HT-29 (cell line): ENCODE measurements at places on chromosomes 6 and 20. TPM values are rescaled to one million over a fixed set of nuclear protein-coding genes. Genes with fewer than 3 reads are reported as not detected.

Gene XPO5
- 65.9 and 71.0 TPM in 2 replicates for total RNA-seq

DNA sequence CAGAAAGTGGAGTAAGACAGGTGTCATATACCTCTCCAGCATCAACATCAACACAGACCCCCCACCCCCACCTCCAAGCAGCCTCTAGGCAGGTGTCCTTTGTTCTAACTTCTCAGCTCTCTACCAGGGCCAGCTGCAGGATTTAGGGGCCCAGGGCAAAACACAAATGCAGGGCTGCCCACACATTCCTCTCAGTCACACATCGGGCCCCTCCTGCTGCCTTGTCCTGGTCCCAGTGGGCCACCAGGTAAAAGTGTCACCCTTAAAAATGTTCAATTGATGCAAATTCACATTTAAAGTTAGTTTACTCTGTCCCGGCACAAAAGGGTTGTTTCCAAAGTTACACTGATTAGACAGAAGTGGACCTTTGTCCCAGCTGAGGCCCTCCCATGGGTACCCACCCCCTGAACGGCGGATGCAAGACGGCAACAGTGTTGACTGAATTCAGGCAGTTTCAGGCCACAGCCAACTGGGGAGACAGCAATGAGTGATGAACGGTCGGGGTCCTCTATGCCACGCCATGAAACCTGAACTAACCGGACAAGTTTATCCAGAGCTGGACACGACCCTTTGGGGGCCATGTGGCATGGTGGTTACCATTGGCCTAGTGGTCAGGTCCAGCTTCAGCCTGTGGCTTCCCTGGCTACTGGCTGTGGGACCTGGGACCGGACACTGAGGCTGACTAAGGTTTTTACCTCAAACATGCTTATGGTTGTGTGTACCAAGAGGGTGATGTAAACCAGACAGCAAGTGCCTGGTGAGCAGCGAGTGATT lies 52.2 kb upstream of the UNC93A start:
- DNase-seq = no peak

- DNase-seq = peak; percentile 87
Observed at GRCh38 chr6:142871910-142872331, 73.1 kb downstream of the HIVEP2 start.

- DNase-seq = no peak
Observed at GRCh38 chr6:136751522-136751956, 40.7 kb downstream of the MAP3K5 start.

- peak; percentile 44 for DNase-seq
Observed at GRCh38 chr20:46085179-46085851, 4.4 kb downstream of the NCOA5 start.

Gene TOMM34
- total RNA-seq = 80.5 and 85.2 TPM in 2 replicates

GRCh38 chr20:3716195-3716834 lies 3.9 kb upstream of the SIGLEC1 start:
- DNase-seq = peak; percentile 67

DNA sequence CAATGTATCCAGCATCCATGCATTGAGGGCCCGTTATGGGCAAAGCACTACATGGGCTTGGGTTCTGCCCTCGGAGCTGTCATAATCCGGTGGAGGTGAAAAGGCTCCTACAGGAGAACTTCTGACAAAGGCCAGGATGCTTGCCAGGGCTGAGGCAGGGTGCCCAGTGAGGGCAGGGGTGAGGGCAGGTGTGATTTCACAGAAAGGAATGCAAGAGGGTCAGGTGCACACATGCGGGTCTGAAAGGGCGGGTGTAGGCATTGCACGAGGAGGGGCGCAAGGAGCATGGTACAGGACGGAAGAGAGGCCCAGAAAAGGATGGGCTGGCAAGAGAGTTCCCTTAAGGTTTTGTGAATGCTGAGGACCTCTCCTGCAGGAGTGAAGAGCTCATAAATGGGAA lies 348.0 kb downstream of the BTBD3 start:
- DNase-seq = no peak

Gene TLDC2
- 0.25 and 0.89 TPM in 2 replicates for total RNA-seq

Gene ZC2HC1B
- total RNA-seq = not detected in 2 replicates

- DNase-seq = no peak
Observed at GRCh38 chr20:62215991-62216635, 4.0 kb downstream of the HRH3 start.

GRCh38 chr6:55901765-55902270 lies 26.4 kb upstream of the BMP5 start:
- DNase-seq = no peak

DNA sequence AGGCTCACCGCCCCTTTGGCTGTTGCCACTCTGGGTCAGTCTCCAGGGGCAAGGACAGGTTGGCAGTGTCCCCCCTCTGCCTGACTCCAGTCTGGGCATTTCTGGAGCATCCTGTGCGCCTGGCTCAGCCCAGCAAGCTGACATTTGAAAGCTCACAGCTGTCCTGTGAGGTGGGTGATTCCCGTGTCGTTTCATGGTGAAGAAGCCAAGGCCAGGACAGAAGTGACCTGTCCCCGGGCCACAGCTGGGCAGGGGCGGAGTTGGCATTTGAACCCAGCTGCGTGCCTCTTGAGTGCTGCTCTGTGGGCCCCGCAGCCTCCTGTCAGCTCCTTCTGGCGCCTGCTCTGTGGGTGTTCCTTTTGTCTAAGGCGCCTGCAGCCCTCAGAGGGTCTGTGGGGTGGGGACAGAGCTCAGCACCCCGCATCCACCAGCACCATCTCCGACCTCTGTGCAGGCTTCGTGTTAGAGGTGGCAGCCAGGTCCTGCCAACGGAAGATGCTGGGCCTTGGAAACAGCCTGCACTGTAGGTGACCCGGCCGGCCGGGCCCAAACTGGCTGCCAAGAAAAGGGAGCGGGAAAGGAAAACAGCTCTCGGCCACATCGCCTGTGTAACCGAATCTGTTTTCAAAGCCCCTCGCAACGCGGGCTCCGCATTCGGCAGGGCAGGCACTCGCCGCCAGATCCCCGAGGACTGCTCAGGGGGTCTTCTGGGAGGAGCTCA lies 5.8 kb upstream of the GATA5 start:
- no peak for DNase-seq

DNA sequence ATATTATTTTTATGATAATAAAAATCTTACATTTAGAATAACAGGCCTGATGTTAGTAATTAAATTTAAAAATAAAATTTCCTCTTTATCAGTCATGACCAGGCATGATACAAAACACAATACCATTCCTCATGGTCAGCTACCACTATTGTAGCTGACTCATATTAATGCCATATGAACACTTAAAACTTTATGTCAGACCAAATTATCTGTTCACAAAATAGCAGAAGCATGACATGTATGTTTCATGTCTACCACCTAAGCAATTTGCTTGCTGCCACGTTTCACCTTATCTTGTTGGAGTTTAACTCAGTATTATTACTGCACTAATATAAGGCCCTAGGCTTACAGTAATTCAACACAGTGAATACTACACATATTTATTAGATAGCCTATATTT lies 65.7 kb downstream of the HTR1B start:
- no peak for DNase-seq

GRCh38 chr20:58651946-58652605 lies 993 bp downstream of the STX16 start:
- DNase-seq = peak; percentile 80

Gene VPS16
- total RNA-seq = 25.2 and 36.0 TPM in 2 replicates

- DNase-seq = peak; percentile 84
Observed at GRCh38 chr6:3410385-3411360, 46.2 kb downstream of the SLC22A23 start.

GRCh38 chr6:20340068-20340848 lies 61.4 kb upstream of the E2F3 start:
- no peak for DNase-seq

DNA sequence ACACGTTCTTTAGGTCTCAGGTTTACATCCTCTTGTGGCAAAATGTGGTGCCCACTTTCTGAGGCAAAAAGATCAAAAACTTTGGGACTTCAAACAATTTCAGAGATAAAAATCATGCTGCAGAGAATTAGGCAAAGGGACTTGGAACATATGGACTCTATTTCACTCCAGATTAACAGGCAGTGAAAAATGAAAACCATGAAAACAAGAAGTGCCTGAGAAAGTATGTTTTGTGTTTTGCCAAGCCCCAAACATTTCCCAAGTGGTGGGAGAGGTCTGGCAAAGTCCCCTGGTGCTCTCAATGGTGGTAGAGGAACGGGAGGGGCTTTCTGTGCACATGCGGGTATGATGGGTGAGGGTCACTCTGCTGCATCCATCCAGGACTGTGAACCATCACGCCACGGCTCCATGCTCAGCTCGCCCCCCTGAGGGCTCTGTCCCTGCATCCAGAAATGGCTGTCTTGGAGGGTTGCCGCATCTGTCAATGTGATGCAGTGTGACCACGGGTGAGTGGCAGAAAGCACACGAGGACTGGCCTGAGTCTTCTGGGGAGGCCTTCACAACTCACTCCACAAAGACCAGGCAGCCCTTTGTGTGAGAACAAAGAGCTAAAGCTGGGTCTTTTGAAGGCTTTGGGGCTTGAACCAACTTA lies 43.2 kb upstream of the TBC1D7 start:
- DNase-seq = no peak

DNA sequence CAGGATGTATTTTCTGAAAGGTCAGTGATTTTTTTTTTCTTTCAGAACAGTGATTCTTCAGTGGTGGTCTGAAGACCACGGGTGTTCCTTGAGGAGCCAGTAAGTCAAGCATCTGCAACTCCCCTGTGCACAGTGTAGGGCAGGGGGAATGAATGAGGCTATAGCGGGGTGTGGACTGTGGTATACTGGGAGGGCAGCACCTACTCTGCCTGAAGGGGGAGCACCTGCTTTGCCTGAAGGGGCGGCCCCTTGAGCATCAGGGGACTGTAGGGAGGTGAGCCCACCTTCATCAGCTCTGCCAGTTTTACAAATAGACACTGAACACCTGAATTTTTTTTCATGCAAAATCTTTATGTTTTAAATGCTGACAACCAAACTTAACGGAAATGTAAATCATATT lies 77.5 kb upstream of the RIPOR2 start:
- DNase-seq = no peak
